ENCODE measurements at places on chromosomes 4 and X.

DNA sequence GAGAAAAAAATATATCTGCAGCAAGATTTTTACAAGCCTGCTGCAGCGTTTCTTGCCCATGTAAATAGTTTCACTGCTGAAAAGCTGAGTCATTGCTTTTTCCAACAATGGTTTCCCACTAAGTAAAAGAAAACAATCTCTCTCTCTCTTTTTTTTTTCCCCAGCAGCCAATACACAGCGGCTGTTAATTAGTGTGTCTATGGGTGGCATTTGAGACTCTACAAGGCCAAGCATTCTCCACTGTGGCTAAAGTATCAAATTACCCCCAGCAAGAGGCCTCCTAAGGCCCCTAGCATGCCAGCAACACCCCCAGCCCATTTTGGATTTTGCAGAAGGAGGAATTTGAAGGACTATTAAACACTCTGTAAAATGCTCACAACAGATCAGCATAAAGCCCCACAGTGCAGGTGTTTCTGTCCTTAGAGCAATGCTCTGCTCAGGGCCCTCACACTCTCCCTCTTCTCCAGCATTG lies 837.4 kb downstream of the TRIML1 start:
- no peak for DNase-seq

- no peak for DNase-seq
Measured at GRCh38 chr4:30553706-30554105, 166.5 kb upstream of the PCDH7 start.

GRCh38 chr4:17132226-17132625 lies 233.8 kb upstream of the LDB2 start:
- DNase-seq, result no peak

DNA sequence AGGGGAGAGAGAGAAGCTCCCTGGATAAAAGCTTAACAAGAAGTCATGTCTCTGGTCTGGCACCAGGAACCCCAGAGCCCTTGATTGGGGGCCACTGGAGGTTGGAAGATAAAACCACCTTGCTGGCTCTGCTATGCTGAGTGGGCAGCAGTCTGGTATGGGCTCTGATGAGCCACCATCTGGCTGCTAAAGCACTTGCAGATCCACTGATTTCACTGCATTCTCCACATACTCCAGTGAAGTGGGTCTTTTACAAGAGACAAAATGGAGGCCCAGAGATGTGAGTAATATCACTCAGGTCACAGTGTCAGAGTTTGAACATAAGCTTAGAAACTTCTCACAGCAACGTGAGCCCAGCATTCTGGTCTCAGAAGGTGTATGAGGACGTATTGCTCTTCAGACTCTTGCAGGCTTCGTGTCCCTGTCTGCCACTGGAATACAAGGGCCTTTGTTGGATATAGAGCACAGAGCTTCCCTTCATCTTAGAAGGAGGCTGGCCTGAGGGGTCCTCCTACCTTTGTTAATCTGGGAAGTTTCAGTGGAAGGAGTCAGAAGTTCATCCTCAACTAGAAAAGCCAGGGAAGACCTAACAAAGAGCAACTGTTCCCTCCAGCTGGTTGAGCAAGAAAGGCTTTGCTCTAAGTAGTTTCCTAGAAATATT lies 11.8 kb downstream of the CLDN2 start:
- DNase-seq, result no peak

DNA sequence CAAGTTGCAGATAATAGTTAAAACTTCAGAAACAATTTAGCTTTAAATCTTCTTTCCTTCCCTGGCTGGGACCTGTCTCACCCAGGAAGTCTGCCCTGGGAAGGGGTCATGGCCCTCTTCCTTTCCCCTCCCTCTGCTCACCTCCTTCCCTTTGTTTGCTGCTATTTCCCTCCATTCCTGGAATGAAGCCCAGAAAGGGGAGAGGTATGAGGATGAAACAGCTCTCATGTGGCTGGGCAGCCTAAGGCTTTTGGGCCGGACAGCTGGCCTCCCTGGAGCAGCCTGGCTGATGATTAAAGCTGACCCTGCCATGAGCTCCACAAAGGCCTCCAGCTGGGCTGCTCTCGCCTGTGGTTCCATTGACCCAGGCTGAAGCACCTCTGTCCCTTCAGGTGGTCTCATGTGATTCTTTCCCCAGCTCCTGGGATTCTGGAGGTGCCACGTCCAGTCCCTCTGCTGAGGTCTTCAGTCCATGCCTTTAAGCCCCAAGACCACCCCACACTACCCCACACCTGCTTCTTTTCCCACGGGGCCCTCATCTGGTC lies 202.1 kb downstream of the PTTG2 start:
- DNase-seq, result no peak

DNA sequence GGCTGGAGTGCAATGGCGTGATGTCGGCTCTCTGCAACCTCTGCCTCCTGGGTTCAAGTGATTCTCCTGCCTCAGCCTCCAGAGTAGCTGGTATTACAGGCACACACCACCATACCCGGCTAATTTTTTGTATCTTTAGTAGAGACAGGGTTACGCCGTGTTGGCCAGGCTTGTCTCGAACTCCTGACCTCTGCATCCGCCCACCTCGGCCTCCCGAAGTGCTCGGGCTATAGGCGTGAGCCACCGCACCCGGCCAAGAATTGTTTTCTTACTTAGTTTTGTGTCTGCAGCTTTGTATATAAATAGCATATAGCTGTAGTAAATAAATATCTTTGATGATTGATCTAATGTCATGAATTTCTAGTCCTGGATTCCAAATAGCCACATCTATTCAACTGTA lies 81.1 kb downstream of the IL1RAPL1 start:
- no peak for DNase-seq

DNA sequence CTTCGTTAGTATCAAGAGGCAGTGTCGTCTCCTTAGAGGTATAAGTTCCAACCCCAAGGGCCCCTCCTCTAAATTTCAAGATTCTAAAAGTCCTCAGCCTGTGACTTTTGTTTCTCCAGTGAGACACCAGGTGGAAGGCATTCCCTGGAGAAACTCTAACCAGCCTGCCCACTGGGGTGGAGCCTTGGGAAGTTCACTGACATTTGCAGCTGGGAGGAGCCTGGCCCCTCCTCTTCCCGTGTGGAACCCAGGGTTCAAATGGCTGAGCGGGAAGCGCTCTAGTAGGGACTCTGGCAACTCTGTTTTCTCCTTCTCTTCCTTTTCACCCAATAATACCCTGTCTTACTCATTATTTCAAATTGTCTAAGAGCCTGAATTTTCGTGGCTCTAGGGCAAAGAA lies 325.0 kb downstream of the TLL1 start:
- no peak for DNase-seq

GRCh38 chrX:41108007-41108406 lies 22.8 kb downstream of the USP9X start:
- DNase-seq, result no peak

DNA sequence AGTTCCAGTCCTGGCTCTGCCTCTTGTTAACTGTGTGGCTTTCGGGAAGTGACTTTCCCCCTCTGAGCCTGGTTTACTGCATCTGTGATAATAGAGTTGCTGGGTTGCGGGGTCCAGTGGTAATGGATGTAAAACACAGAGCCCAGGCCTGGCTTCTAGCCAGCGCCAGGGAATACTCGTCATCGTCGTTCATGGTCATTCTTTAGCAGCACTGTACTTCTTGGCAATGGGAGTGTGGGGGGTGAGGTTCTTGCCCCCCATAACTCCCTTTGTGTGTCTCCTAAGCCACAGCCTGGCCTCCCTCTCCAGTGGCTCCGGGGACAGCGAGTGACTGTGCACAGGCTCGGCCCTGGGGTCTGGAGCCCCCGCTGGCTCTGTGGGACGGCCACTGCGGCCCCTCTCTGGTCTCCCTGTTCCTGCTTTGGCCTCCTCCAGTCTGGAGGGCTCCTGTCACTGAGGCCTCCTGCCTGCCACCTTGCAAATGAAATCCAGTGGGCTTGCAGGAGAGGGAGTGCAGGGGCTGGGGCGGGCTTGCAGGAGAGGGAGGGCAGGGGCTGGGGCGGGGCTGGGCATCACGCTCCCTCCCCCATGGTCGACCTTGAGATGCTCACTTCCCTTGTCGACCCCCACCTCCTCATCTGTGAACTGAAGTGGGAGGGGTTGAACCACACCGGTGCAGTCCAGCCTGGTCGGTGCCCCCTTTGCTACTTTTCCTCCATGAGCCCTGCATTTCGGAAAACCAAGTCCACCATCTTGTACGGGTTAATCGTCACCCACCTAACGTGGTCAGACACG lies 13.2 kb downstream of the PSAPL1 start:
- DNase-seq, result no peak

DNA sequence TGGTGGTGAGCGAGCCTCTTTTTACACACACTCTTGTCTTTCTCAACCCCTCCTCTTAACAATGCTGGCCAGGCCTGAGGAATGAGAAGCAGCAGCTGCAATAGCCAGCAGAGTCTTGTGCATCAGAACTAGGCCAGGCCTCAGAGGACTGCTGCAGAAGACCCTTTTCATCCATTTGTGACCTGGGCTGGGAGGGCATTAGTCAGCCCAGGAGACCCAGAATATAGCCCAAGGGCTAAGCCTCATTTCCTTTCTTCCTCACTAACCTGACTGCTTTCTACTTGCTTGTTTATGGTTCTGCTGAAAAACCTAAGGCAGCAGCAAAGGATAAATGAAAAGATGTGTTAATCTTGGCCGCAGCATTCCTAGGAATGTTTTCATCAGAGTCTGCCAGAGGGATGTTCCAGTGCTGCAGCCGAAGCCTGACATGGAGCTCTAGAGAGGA lies 254.7 kb upstream of the AR start:
- DNase-seq, result no peak

- DNase-seq, result no peak
Measured at GRCh38 chr4:101321481-101322042, 25.8 kb downstream of the PPP3CA start.

- DNase-seq, result no peak
Measured at GRCh38 chr4:41533680-41534079, 4.3 kb upstream of the LIMCH1 start.

DNA sequence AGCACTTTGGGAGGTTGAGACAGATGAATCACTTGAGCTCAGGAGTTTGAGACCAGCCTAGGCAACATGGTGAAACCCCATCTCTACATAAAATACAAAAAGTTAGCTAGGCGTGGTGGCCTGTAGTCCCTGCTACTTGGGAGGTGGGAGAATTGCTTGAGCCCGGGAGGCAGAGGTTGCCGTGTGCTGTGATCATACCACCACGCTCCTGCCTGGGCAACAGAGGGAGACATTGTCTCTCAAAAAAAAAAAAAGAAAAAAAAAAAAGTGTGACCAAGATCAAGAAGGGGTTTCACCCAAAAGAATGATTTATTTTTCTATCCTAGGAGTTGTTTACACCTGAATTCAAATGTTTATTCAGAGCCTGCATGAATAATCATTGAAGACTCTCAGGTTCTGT lies 572.4 kb upstream of the GALNT7 start:
- no peak for DNase-seq

All from stimulated activated CD8-positive, alpha-beta memory T cell treated with anti-CD3 and anti-CD28 coated beads, Interleukin-2, amount 100 ng/mL, for 1 hour (primary cell).